ENCODE measurements at places on chromosomes 1 and 21.

- DNase-seq = no peak
Observed at GRCh38 chr1:52576074-52576473, 23.2 kb upstream of the TUT4 start.

GRCh38 chr1:61851849-61852669 is 109.8 kb downstream of the PATJ start:
- peak; percentile 43 for DNase-seq

- DNase-seq = no peak
Observed at GRCh38 chr1:15283526-15283925, 36.5 kb downstream of the FHAD1 start.

- no peak for DNase-seq
Observed at GRCh38 chr1:224683936-224684335, 67.8 kb downstream of the CNIH3 start.

GRCh38 chr1:211675230-211676105 is at the start of gene NEK2:
Gene NEK2, minus strand, starts transcription at chr1:211675621. Its CDS starts 142 bp downstream, at chr1:211675479.
- DNase-seq = peak; percentile 96

DNA sequence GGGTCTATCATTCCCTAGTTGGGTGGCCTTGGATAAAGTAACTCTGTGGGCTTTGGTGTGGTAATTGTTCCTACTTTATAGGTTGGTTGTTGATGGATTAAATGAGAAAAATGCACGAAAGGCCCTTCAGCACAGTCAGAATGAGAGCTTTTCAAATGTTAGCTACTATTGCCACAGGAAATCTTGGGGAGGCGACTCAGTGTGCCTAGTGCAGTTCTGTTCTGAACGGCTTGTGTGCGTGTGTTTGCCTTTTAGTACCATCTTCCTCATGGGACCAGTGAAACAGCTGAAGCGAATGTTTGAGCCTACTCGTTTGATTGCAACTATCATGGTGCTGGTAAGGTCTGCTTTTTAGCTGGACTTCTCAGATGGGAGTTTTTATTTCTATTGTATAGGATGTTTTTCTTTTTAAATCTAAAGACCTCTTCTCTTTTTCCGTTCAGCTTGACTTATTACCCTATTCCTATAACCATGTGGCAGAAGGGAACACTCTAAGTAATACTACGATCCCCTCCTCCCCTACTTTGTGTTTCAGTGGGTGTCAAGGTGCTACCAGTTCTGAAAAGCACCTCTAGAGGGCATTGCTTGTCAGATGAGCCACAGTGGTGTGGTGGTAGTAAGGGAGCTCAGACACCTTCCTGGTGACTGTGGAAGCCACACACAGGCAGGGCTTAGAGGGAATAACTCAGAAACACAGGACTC is 9.2 kb downstream of the SFT2D2 start:
- peak; percentile 19 for DNase-seq

DNA sequence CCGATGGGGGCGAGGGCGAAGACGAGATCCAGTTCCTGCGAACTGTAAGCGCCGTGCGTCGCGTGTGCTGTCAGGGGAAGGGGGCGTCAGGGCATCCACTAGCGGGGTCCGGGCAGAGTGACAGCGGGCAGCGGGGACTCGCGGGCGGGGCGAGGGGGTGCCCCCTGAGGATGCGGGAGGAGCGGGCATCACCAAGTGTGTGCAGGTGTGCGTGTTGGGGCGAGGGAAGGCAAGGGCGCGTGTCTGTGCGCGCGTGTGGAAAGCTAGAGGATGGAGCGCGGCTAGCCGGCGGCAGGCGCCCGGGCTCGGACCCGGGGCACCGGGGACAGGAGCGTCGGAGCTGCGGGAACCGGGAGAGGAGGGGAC is 525 bp downstream of the RYR2 start:
- DNase-seq = no peak

- no peak for DNase-seq
Observed at GRCh38 chr1:100735244-100735643, 15.7 kb downstream of the VCAM1 start.

GRCh38 chr1:38784452-38785284 is 74.9 kb downstream of the RRAGC start:
- no peak for DNase-seq

- no peak for DNase-seq
Observed at GRCh38 chr1:181583598-181583997, 100.3 kb downstream of the CACNA1E start.

GRCh38 chr1:241828463-241829021 is 19.5 kb upstream of the EXO1 start:
- peak; percentile 61 for DNase-seq

DNA sequence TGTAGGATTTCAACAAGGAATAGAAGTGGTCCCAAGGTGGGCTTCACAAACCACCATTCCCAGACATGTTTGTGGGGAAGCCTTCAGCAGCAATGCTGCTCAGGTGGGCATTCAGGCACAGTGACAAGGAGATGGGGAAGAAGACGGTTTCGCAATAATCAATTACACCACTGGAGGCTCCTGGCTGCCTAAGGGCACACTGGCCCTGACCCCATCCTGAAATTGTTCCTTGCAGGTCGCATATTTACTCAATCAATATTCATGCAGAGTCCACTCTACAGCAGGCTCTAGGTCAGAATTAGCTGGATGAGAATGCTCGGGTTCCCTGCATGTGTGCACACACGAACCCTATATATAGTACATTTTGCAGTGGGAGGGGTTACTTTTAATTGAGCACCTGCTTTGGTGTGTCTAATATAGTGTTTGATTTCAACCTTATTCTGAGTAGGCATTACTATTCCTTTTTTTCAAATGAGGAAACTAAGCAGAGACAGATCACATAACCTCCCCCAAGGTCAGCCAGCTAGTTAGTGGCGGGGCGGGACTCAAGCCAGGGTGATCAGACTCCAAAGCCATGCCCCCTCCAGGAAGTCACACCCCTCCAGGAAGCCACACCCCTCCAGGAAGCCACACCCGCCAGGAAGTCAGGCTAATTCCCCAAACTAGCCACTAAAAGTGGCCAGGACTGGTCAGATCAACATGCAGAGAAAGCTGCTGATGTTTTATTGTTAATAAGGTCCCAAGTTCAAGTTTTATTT is 106.5 kb downstream of the HLCS start:
- peak; percentile 46 for DNase-seq

DNA sequence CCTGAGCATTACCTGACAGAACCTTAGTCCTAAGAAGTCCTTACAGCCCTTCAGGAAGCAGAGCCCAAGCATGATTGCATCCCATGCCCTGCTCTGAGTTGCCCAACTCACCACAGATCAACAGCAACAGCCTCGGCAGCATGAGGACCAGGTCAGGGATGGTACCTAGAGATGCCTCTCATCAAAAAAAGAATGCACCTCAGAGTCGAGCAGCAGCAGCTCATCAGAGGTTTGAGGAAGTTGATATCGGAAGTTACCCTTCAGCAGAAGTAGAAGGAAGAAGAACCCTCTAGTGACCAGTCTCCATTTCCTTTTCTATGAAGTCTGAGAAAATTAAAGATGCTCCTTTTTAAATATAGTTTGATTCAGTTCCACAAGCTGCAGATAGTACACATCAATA is at the start of gene FCRL1:
FCRL1 (minus strand) TSS at position 225 of the 400 bp plus-strand sequence; CDS start at position 142, 83 bp downstream.
- DNase-seq = no peak

- peak; percentile 16 for DNase-seq
Observed at GRCh38 chr1:225554216-225554812, 98.6 kb downstream of the ENAH start.

Data from kidney glomerular epithelial cell (primary cell).